ENCODE measurements at places on chromosomes 13 and 19.
A peak's percentile ranks its signal among the peaks of the same experiment; 100 is the strongest.

- DNase-seq, result peak; percentile 48
These were observed 18.6 kb downstream of the TMEM255B start for GRCh38 chr13:113777311-113778260.

DNA sequence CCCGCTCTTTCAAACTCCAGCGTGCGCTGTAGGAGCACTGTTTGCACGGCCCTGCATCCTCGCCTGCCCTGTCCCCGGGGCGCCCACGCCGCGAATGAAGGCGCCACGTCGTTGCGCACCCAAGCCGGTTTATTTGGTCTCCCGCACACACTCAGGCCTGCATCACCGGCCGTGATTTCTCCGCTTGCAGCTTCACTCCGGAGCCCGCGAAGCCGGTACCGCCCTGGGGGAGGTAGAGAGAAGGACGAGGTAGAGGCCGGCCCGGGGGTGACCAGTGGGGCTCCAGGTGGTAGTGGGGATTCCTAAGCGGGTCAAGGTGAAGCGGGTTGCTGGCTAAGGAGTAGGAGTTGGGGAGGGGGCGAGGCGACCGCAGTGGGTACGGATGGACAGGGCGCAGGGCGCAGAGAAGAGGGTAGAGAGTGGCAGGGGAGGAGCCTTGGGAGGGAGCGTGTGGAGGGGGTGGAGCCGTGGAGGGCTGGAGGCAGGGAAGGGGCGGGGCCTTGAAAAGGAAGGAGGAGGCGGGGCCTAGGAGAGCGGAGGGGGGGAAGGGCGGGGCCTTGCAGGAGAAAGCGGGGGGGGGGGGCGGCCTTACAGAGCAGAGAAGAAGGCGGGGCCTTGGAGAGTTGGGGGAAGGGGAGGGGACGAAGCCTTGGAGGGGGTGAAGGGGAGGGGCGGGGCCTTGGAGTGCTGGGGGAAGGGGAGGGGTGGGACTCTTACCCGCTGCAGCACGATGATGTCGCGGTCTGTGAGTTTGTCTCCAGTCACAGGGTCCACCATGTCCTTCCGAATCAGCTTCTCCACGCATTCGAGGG is 24.6 kb downstream of the NOSIP start:
- DNase-seq, result peak; percentile 43

GRCh38 chr13:74774264-74774663 is 640.1 kb upstream of the KLF12 start:
- peak; percentile 62 for DNase-seq

- DNase-seq, result peak; percentile 33
These were observed 123.1 kb downstream of the ITGBL1 start for GRCh38 chr13:101575581-101575980.

DNA sequence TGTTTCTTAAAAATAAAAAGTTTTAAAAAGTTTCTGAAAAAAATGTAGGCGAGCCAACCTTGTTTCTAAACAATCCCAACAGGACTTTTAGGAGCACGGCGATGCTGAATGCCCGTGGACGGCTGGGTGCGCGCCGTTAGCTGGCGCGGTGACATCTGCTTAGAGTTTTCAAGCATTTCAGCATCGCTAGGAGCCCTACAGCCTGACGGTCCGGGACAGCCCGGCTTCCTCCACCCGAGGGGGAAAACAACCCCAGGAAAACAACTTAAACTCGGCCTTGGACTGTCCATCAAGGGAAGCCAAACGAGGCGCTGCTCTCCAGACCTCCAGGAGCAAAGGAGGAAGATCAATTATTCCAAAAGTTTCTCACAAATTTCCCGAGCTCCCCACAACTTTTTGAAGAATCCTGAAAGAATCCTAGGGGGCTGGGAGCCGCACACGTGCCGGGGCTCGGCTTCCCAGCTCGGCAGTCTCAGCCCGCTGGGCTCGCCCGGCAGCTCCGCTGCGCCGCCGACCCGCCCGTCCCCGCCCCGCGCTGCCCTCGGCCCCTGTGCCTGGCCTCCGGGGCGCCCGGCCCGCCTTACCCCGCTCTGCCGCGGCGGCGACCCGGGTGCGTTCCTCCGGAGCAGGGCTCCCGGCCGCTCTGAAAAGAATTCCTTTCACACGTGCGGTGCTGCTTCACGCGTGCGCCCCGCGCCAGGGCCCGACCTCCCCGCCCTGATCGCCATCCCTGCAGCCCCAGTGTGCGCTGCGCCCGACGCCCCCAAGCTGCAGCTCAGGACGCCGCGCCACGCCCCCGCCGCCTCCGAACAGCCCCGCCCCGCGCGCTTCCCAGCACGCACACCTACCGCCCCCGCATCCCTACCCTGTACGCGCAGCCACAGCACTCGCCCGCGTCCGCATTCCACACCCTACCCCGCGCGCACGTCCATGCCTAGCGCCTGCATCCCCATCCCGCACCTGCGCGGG is at the start of gene GJA3:
Gene GJA3, minus strand, starts transcription at position 747 of the 969 bp plus-strand sequence. CDS start 17,764 bp downstream, outside the sequence.
- peak; percentile 32 for DNase-seq

DNA sequence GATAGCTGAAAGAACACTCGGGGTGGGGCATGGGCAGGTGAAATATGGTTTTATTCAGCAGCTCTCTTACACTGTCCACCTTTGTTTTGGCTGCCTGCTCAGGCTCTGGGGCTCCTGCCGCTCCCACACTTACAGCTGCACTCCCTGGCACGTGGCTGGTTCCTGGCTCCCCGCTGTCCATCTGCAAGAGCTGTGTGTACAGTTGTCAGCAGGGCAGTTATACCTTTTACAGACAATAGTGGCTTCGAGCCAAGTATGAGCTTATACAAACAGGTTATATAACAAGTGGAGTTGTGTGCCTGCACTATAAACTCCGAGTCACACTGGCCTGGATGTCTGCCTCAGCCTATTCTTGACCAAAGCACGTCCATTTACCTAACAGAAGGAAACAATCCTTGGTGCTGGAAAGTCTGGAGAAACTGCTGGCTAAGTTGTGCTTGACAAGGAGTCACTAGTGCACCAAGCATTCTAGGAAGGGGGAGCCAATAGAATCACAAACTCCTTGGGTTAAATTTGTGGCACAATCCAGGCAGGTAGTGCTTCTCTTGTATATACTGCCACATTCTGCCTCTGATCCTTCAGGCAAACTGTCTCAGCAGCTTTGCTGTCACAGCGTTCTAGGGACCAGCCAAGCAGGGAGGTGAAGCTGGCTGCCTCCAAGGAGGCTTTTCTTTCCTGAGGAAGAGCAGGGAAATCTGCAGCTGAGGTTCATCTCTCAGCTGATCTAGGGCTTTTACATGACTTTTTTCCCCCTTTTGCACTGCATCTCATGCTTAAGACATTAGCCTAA is 68.2 kb downstream of the NHLRC3 start:
- no peak for DNase-seq

- DNase-seq, result peak; percentile 49
These were observed 239.3 kb downstream of the KCTD12 start for GRCh38 chr13:76646946-76647345.

- DNase-seq, result no peak
These were observed 184.8 kb downstream of the PCDH9 start for GRCh38 chr13:67045357-67045756.

- DNase-seq, result peak; percentile 94
These were observed 1.2 kb downstream of the ZC3H4 start for GRCh38 chr19:47112166-47112996.

DNA sequence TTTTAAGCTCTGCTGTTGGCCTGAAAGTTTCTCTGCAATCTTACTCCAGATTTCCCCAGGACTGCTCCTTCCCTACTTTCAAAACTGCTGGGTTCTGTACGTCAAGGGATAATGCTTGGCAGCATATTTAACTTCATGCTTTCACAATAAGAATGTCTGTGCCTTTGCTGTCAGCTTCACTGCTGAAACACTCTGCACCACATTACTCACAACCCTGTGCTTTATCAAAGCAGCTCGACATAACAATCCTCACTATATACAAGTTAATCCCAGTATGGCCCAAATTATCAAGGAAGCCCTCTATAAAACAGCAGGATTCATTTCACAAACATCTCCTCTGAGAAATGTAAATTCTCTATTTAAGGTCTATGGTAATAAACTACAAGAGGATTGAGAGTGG is 17.5 kb downstream of the LATS2 start:
- peak; percentile 88 for DNase-seq

DNA sequence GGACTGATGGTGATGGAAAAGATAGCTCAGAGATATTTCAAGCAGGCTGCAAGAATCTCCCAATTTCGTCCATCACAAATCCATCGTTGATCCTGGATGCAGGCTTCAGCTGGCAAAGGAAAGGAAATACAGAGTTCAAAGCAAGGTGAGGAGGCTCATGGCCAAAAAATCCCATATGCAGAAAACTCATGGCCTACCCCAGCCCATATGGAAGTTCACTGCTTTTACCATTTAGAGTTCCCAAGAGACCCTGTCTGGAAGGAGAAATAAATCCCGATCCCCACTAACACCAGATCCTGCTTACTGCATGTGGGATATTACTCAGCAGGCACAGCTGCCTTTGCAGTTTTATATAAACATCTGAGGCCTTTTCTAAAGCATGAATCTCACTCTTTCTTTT is 412.9 kb upstream of the SPRY2 start:
- no peak for DNase-seq

DNA sequence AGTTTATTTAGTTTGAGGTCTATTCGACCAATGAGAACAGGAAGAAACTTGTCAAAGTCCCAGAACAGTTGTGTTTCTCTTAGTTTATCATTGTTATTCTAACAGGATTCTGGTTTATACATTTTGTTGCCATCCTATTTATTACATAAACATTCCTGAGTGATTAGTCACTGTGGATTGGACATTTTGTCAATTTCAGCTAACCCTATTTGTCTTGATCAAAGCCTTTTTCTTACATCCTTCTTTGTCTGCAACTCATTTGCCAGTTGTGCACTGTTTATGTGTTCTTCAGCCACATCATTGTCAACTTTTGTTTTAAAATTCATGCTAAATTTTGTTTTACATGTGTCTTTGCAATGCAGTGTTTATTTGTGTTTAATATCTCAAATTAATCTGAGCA is 886.0 kb upstream of the SLC10A2 start:
- DNase-seq, result no peak

DNA sequence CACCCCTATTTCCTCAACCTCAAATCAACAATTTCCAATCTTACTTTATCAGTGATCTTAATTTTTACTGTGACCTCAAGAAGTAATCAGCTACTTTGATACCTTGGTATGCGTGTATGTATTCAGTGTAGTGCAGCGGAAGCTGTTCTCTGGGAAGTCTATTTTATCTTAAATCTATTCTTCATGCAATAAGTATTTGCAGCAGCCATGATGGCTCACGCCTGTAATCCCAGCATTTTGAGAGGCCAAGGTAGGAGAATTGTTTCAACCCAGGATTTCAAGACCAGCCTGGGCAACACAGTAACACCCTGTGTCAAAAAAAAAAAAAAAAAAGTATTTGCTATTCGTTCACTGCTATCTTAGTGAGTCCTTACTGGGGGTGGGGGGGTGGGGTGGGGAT is 6.5 kb downstream of the SLC25A30 start:
- no peak for DNase-seq

- no peak for DNase-seq
These were observed 406.8 kb upstream of the HTR2A start for GRCh38 chr13:47303626-47304025.

GRCh38 chr19:40585241-40585981 is 8.7 kb downstream of the SHKBP1 start:
- peak; percentile 75 for DNase-seq

GRCh38 chr13:110346661-110347067 is 39.6 kb downstream of the COL4A2 start:
- DNase-seq, result peak; percentile 49

DNA sequence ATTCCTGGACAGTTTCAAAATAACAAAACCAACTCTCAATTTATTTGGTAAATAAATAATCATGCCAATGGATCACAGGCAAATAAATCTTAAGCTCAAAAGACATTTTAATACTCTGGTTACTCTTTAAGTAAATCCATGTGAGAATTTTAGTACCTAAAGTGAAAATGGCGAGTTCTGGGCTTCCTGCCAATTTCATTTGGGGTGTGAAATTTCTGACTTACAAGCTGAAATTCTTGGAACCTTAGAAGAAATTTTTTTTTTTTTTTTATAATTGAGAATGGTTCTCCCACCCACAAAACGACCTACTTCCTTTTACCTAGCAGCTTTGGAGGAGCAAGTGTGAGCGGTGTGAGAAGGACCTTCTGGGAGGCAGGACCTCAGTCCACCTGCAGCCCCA is 354.5 kb upstream of the NBEA start:
- DNase-seq, result no peak

DNA sequence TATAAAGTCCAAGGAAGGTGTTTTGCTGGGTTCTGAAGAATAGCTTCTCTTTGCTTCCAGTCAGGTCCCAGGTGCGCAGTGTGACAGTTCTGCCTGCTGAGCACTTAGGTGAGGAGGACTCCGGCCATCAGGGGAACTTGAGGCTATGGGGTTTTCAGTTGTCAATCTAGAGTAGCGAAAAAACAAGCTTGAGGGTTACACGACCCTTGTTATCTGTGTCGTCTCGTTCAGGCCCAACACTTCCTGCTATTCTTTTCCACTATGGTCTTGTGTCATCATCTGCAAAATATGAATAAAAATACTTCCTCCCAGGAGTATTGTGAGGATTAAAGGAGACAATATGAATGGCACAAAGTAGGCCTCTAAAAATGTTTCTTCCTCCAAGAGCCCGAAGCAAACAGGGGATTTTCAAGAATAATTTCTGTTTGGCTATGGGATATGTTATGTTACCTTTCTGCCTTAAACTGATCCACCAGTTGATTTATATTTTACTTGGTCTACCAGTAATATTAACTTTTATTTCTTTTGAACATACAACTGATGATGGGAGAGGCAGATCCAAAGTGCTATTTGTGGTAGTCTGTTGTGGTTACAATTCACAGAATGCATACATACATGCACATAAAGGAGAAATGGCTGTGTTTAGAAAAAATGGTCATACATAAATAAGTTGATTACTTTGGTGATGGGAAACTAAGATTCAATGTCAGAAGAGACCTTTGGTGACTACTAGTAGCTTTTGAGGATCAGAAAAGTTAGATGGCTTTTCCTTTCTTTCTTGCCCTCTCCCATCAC is 40.5 kb upstream of the RCBTB2 start:
- no peak for DNase-seq

DNA sequence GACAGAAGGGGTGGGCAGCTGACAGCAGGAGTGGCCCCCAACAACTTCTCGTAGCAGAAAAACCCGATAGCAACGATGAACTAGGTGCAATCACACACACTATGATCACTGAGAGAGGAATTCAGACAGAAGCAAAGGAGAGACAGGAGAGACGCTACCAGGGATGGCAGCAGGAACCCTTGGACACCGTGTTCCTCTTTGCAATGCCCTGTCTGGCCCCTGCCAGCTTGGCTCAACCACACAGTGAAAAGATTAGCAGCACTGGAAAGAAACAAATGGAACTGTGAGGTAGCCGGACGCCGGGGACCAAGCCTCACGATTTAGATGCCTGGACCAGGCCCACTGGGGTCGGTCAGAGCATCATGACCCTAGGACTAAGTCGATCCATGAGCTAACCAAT is 23.6 kb downstream of the DCAF15 start:
- DNase-seq, result no peak

- DNase-seq, result peak; percentile 88
These were observed 85.6 kb downstream of the COL4A2 start for GRCh38 chr13:110392510-110393240.

- DNase-seq, result no peak
These were observed 2.4 kb downstream of the TEX101 start for GRCh38 chr19:43416951-43417623.

Measured in EH (cell line).